ENCODE measurements at places on chromosomes 5 and 9.

DNA sequence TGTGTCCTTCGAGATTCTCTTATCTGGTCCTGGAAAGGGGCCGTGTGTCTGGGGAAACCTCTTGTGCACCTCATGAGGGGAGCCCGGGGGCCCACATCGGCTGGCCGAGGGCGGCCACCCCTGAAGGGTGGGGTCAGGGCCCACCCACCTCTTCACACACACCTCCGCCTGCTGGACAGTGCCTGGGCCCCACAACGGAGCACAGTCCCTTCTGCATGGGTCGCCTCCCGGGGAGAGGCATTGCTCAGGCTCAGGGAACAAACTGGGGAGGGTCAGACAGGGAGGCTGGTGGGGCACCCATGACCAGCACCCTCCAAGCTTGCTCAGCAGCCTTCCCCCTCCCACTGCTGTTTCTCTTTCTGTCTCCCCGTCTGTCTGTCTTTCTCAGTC lies 1.3 kb upstream of the LRRC14B start:
- H3K36me3 ChIP-seq: no peaks in the 10 kb centered on the region
- H3K4me1 ChIP-seq: peaks cover 26% of the 10 kb centered on the region
- DNase-seq: no peak
- H3K27me3 ChIP-seq: no peaks in the 10 kb centered on the region
- H3K4me3 ChIP-seq: no peak overlapping the region
- H3K27ac ChIP-seq: no peak overlapping the region

DNA sequence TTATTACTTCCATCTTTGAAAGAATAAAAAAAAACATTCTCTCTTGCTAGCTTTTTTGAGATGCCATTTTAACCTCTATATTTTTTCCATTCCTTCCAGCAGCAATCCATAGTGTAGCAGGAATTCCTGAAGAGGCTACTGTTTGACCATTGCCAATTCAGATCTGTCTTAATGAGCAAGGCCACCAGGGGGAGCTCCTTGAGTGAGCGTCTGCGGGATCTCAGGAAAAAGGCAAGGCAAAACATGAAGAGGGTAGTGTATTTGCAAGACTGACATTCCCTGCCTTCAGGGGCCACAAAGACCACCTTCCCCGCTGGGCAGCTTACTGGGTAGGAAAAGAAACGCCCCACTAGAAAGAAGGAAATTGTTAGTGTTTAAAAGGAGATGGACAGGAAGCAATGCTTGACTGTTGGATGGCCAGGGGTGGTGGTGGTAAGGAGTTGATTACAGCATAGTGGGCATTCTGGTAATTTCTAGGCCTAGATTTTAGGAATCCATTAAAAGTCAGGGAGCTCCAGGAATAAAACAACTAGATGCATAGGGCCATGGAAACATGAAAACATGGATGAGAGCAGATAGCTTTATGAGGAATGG lies 206.6 kb upstream of the HAPLN1 start:
- no peak for DNase-seq
- H3K27ac ChIP-seq: no peak overlapping the region
- no peaks in the 10 kb centered on the region for H3K27me3 ChIP-seq
- H3K4me1 ChIP-seq: no peaks in the 10 kb centered on the region
- no peaks in the 10 kb centered on the region for H3K36me3 ChIP-seq
- H3K4me3 ChIP-seq: no peak overlapping the region

DNA sequence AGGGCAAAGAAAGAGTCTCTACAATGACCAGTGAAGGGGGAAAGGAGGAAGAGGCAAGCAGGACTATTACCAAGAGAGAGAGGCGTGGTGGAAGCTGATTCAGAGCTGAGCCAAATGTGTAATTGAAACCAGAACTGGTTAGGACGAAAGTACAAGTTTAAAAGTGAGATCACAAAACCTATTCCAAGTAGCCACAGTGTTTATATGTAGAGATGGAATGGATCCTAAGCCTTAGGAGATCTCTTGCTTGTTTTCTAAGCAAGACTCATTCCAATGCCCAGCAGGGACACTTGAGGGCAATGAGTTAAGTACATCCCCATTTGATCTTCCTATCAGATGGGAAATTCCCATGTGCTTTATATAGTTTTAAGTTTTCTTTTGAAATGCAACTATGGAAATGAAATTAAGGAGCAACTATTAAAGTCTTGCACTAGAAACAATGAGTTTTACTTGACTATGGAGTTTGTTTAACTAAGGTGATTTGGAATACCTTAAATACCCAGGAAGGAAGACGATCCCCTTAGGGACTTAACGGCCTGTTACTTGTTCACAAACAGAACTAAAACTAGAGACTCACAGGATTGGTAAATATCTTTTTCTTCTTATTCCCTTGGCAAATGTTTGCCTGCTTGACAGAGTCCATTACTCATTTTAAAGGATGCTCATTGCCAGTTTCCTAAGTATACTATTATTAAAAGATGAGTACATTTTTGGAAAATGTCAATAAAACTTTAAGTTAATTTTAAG lies 51.1 kb upstream of the SNX2 start:
- H3K27me3 ChIP-seq: no peaks in the 10 kb centered on the region
- H3K4me1 ChIP-seq: peaks cover 4% of the 10 kb centered on the region
- no peaks in the 10 kb centered on the region for H3K36me3 ChIP-seq
- no peak for DNase-seq
- H3K4me3 ChIP-seq: no peak overlapping the region
- H3K27ac ChIP-seq: no peak overlapping the region

DNA sequence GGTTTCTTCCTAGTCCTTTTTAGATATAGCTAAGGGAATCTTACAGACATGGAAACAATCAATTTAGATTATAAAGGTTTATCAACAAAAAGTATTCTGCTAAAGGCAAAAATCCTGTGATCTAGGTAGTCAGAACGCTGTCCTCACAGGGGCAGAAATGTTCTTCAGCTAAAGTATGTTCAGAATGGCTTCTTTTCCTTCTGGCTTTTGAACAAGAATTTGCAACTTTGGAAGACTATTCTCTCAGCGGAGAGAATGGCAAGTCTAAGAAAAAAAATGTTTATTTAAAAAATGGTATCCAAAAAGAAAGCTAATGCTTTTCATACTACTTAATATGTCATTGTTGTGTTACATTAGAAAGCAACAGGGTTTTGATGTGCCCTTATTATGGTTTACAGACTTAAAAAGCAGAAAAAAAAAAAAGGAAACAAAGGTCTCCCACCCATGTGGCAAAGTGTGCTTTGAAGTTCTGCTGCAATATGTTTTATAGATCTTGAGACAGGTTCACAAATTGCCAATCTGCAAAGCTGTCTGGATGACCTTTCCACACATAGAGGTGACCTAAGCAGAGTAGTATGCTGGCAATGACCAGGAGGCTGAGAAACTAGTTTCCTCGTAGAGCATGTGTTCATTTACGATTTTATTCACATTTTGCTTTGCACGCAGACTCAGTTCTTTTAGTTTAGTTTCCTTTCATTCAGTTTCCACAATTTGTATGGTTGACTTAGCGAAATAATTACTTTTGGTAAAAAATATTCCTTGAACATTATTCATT lies 45.1 kb upstream of the PJA2 start:
- DNase-seq: no peak
- H3K36me3 ChIP-seq: no peaks in the 10 kb centered on the region
- peak overlapping the region; percentile 51 for H3K4me3 ChIP-seq
- H3K27ac ChIP-seq: peak overlapping the region; percentile 67

- no peak overlapping the region for H3K4me3 ChIP-seq
- DNase-seq: no peak
- H3K27me3 ChIP-seq: no peaks in the 10 kb centered on the region
- no peaks in the 10 kb centered on the region for H3K36me3 ChIP-seq
Measured at GRCh38 chr9:135100241-135100681, 12.8 kb downstream of the OLFM1 start.

DNA sequence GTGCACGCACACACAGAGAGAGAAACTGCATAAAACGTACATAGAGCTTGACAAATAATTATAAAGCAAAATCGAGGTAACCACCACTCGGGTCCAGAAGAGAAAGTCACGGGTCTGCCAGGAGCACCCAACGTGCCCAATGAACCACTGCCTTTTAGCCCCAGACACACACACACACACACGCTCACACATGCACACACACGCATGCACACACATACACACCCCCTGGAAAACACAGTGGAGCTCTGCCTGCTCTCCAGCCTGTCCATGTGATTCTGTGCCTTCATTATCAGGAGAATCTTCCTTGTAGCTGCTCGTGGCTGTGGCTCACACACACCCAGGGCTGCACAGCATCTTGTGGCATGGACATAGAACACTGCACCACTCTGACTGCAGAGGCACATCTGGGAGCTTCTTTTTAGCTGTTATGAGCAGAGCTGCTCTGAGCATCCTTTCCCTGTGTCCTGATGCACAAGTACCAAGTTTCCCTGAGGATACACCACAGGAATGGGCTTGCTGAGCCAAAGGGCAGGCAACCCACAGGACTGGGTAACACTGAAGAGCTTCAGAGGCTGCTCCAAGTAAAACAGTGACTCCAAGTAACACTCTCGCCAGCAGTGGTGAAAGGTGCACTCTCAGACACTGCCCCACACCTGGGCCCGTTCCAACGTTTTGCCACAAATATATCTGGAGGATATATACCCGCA lies 58.9 kb downstream of the CAMSAP1 start:
- no peak overlapping the region for H3K27ac ChIP-seq
- H3K36me3 ChIP-seq: peaks cover 3% of the 10 kb centered on the region
- no peaks in the 10 kb centered on the region for H3K4me1 ChIP-seq
- no peak overlapping the region for H3K4me3 ChIP-seq
- no peaks in the 10 kb centered on the region for H3K27me3 ChIP-seq
- no peak for DNase-seq

DNA sequence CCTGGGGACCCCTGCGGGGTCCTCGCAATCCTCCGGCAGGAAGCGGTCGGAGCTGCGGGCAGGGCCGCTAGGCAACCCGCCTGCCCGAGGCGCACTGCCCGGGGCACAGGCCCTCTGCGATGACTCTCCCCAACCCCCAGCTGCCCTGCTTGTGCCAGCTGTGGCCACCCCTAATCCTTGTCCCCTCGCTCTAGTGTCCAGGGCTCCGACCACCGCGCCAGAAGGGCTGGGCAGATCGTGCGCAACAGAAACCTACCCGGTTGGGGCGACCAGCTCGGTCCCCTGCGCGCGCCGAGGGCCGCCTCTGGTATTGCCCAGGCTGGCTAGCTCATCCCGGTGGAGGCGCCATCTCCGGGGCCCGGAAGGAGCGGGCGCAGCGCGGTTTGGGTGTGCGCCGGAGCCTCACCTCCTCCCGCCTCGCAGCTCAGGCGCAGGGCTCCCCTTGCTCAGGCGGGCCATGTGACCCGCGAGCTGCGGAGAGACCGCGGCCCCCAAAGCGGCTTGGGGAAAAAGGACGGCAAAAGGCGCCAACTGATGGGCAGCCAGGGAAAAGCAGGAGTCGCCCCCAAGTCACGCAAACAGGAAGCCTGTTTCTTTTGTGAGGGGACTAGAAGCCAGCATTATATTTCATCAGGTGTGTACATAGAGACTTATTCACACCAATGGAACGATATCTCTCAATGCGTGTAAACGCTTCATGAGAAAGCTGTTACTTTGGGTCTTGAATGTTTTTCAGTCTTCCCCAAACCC lies 46.8 kb upstream of the RNF20 start:
- H3K27me3 ChIP-seq: no peaks in the 10 kb centered on the region
- DNase-seq: no peak
- peaks cover 4% of the 10 kb centered on the region for H3K4me1 ChIP-seq

GRCh38 chr5:95823218-95823737 lies 752 bp upstream of the GLRX start:
- H3K27ac ChIP-seq: peak overlapping the region; percentile 60
- peaks cover 45% of the 10 kb centered on the region for H3K4me1 ChIP-seq
- H3K36me3 ChIP-seq: no peaks in the 10 kb centered on the region

DNA sequence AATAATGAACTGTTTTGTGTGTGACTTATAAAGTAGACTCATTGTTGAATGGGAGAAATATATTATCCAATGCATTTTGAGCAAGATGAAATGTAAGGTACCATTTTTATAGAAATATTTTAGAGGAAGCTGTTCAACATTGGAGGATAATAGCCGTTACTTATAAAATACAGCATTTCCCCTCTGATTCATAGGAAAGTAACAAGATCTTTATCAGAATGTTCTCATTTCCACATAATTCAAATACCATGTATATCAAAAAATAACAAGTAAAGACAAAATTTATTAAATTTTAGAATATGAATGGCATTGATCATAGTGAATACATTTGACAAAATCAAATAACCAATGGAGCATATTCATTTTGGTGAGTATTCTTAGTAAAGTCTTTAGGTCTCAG lies 346.7 kb upstream of the PTGER4 start:
- peaks cover 5% of the 10 kb centered on the region for H3K4me1 ChIP-seq
- H3K36me3 ChIP-seq: no peaks in the 10 kb centered on the region
- H3K27ac ChIP-seq: no peak overlapping the region
- H3K4me3 ChIP-seq: no peak overlapping the region

- no peaks in the 10 kb centered on the region for H3K36me3 ChIP-seq
- H3K27me3 ChIP-seq: no peaks in the 10 kb centered on the region
- DNase-seq: no peak
- no peak overlapping the region for H3K4me3 ChIP-seq
- no peak overlapping the region for H3K27ac ChIP-seq
- H3K4me1 ChIP-seq: no peaks in the 10 kb centered on the region
Measured at GRCh38 chr5:180645274-180646204, 3.9 kb downstream of the FLT4 start.

GRCh38 chr9:111131211-111131610 lies 92.9 kb upstream of the LPAR1 start:
- no peaks in the 10 kb centered on the region for H3K36me3 ChIP-seq
- H3K27ac ChIP-seq: no peak overlapping the region
- no peak overlapping the region for H3K4me3 ChIP-seq
- no peaks in the 10 kb centered on the region for H3K4me1 ChIP-seq

GRCh38 chr9:124008303-124008693 lies 3.3 kb upstream of the LHX2 start:
- peak overlapping the region; percentile 46 for H3K4me3 ChIP-seq
- H3K4me1 ChIP-seq: peaks cover 35% of the 10 kb centered on the region
- H3K27me3 ChIP-seq: peaks cover 72% of the 10 kb centered on the region
